Esophagus squamous epithelium (tissue), 5 donors: ENCODE measurements at places on chromosomes 6 and 20. TPM values are rescaled to one million over a fixed set of nuclear protein-coding genes. Genes with fewer than 3 reads are reported as not detected.

- H3K4me3 ChIP-seq = no peak overlapping the region
- no peaks in the 10 kb centered on the region for H3K27me3 ChIP-seq
- no peak overlapping the region for H3K27ac ChIP-seq
- peaks cover 15% of the 10 kb centered on the region for H3K4me1 ChIP-seq
- H3K36me3 ChIP-seq = no peaks in the 10 kb centered on the region
Measured at GRCh38 chr6:163720005-163720404, 305.5 kb downstream of the QKI start.

DNA sequence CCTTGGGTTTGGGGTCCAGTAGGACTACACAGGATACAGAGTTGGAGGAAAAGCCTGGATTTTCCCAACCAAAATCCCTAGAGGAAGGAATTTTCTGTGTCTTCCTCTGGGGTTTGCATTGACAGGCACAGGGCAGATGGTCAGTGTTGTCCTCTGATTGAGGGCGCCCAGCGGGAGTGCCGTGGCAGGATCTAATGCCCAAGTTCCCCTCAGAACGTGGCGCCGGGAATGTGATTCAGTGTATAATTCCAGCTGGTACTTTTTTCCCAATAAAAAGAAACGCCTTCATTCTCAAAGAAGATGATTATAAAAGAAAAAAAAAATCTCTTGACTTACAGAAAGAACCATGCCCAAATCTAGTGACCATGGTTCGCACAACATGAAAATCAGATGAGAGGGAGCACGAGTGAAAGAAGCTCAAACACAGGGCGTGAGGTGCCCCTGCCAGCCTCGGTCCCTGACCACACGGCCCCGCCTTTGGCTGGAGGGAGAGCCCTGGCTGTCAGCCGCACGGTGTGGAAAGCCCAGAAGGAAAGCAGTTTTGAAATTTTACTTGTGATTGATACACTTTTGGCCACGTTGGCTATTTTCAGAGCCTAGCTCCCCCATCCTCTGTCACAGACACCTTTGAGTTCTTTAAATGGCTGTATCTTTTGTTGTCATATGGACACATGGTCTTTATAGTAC is 31.6 kb downstream of the VEGFA start:
- no peaks in the 10 kb centered on the region for H3K27me3 ChIP-seq
- no peak overlapping the region for H3K27ac ChIP-seq
- H3K4me1 ChIP-seq = peaks cover 18% of the 10 kb centered on the region

- H3K4me1 ChIP-seq = no peaks in the 10 kb centered on the region
- no peaks in the 10 kb centered on the region for H3K36me3 ChIP-seq
- H3K27ac ChIP-seq = no peak overlapping the region
- H3K27me3 ChIP-seq = no peaks in the 10 kb centered on the region
Measured at GRCh38 chr6:56345376-56345995, 98.1 kb upstream of the COL21A1 start.

- H3K36me3 ChIP-seq = no peaks in the 10 kb centered on the region
- H3K27me3 ChIP-seq = no peaks in the 10 kb centered on the region
- no peak for DNase-seq
- H3K4me3 ChIP-seq = no peak overlapping the region
Measured at GRCh38 chr20:2451939-2452732, 18.5 kb downstream of the SNRPB start.

- H3K27me3 ChIP-seq = no peaks in the 10 kb centered on the region
- DNase-seq = no peak
- H3K4me3 ChIP-seq = no peak overlapping the region
- H3K27ac ChIP-seq = no peak overlapping the region
- peaks cover 9% of the 10 kb centered on the region for H3K4me1 ChIP-seq
- H3K36me3 ChIP-seq = no peaks in the 10 kb centered on the region
Measured at GRCh38 chr20:2217857-2218539, 77.8 kb upstream of the TGM3 start.

DNA sequence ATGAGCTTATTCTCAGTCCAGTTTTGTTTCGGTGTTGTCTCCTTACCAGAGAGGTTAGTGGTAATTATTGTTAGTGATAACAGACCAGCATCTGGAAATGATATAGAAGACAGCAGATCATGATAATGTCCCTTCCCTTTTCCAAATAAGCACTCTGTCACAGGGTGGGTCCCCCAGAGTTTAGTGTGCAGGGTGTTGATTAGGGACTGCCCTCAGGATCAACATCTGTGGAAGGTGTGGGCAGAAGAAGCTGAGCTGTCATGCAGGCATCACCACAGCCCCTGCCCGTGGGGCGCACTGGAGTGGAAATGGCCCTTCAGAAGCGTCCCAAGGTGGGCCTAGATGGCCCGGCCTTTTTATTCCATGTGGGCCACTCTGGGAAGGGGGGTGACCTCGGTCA is 67.6 kb upstream of the DTNBP1 start:
- H3K4me1 ChIP-seq = no peaks in the 10 kb centered on the region
- DNase-seq = no peak
- H3K27ac ChIP-seq = no peak overlapping the region
- H3K27me3 ChIP-seq = no peaks in the 10 kb centered on the region
- no peak overlapping the region for H3K4me3 ChIP-seq

The TNFRSF21 gene
- total RNA-seq = 68.1 TPM
